ENCODE measurements at places on chromosomes 12 and 14.

DNA sequence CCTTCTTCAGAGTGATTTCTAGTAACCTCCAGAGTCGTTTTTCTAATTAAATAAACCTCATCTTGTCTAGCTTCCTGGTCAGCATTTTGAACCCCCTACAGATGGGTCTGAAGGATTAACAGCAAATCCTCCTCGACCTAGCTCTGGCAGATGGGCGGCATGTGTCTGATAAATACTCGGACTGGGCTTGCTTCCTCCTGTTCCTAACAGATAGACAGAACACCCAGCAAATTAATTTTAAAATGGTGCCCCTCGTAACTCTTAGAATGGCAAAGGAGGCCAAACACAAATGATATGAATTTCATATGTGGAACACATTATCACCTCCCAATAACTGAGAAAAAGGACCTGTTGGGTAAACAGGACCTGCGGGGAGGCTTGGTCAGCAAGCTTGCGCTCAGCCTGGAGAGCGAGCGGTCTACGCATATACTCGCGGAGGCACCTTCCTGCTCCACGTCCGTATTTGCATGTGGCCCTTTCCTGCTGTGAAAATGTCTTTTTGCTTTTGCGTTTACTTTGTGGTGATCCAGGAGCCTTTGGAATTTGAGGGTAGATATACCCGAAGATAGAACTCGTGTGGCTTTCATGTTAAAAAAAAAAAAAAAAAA is 79.6 kb downstream of the OTX2 start:
- no peaks in the 10 kb centered on the region for H3K36me3 ChIP-seq
- H3K4me3 ChIP-seq: peak overlapping the region; percentile 14
- H3K4me1 ChIP-seq: peaks cover 27% of the 10 kb centered on the region
- H3K27ac ChIP-seq: no peak overlapping the region
- DNase-seq: peak; percentile 58

GRCh38 chr14:105247715-105248367 is 492 bp upstream of the BTBD6 start:
- H3K27me3 ChIP-seq: peaks cover 7% of the 10 kb centered on the region
- peaks cover 10% of the 10 kb centered on the region for H3K4me1 ChIP-seq
- H3K4me3 ChIP-seq: peak overlapping the region; percentile 64
- peak; percentile 14 for DNase-seq

GRCh38 chr12:71810921-71811320 is 28.6 kb upstream of the TBC1D15 start:
- no peaks in the 10 kb centered on the region for H3K36me3 ChIP-seq
- DNase-seq: no peak
- no peaks in the 10 kb centered on the region for H3K4me1 ChIP-seq
- H3K4me3 ChIP-seq: no peak overlapping the region

GRCh38 chr14:74476107-74476506 is 17.0 kb downstream of the NPC2 start:
- H3K4me1 ChIP-seq: peaks cover 21% of the 10 kb centered on the region
- no peaks in the 10 kb centered on the region for H3K27me3 ChIP-seq
- no peak overlapping the region for H3K4me3 ChIP-seq

- no peaks in the 10 kb centered on the region for H3K36me3 ChIP-seq
- peak; percentile 36 for DNase-seq
- H3K27me3 ChIP-seq: no peaks in the 10 kb centered on the region
- peaks cover 22% of the 10 kb centered on the region for H3K4me1 ChIP-seq
- H3K4me3 ChIP-seq: no peak overlapping the region
These were observed 16.3 kb downstream of the RAPGEF3 start for GRCh38 chr12:47742253-47742825.

DNA sequence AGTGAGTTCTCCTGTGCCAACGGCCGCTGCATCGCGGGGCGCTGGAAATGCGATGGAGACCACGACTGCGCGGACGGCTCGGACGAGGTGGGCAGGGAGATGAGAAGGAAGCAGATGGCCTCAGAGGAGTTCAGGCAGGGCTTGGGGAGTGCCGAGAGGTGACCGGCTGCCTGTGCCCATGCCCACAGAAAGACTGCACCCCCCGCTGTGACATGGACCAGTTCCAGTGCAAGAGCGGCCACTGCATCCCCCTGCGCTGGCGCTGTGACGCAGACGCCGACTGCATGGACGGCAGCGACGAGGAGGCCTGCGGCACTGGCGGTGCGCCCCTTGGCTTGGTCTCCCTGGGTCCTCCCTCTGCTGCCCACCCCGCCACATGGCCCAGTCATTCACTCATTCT is 13.4 kb upstream of the NXPH4 start:
- H3K27me3 ChIP-seq: no peaks in the 10 kb centered on the region
- DNase-seq: no peak

GRCh38 chr12:49622501-49623141 is 740 bp upstream of the PRPF40B start:
- no peak overlapping the region for H3K27ac ChIP-seq
- peak; percentile 58 for DNase-seq
- H3K4me1 ChIP-seq: peaks cover 12% of the 10 kb centered on the region
- peak overlapping the region; percentile 77 for H3K4me3 ChIP-seq

All from neural progenitor cell (in vitro differentiated cells).